HuH-7 (cell line): ENCODE measurements at places on chromosomes 1 and 21.

- no peak for DNase-seq
These were observed 218.8 kb downstream of the NTNG1 start for GRCh38 chr1:107359472-107360241.

- no peak for DNase-seq
These were observed 58.3 kb upstream of the TBX15 start for GRCh38 chr1:119046429-119046784.

GRCh38 chr1:184443201-184443600 is 56.4 kb downstream of the C1orf21 start:
- DNase-seq, result no peak

DNA sequence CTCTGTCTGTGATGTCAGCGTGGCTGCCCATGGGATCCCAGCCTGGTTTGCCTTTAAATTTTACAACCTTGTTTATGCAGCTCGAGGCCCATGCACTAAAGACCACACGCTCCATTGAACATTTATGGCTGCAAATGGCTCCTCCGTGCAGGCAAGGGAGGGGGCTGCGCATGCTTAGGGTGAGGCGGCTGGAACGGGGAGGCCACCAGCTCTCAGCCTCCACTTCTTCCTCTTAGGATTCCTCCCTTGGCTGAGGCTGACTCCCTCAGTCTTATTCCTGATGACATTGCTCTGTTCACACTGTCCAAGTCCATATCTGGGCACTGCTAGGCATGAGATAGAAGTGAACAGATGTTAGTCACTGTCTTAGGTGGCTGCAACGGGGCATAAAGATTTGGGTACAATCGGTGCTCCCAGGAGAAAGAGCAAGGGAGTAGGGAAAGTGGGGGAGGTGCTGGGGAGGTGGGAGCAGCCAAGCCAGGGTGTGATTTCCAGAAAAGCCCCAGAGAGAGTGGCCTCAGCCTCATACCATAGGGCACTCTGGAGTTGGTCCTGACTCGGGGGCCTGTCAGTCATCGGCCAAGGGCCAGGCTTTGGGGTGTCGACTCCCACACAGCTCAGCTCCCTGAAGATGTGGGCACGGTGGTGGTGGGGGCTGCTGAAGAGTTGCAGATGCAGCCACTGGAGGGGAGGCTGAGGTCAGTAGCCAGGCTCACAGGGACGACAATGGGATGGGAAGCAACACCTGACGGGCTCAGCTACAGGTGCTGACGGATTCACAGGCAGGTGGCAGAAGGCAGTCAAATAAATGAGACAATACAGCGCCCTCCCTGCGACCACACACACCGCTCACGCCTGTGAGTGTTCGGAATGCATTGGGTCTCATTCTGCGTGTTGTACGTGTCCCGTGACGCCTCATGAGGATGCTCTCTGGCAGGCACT is 37.3 kb upstream of the ACTL8 start:
- DNase-seq, result no peak

DNA sequence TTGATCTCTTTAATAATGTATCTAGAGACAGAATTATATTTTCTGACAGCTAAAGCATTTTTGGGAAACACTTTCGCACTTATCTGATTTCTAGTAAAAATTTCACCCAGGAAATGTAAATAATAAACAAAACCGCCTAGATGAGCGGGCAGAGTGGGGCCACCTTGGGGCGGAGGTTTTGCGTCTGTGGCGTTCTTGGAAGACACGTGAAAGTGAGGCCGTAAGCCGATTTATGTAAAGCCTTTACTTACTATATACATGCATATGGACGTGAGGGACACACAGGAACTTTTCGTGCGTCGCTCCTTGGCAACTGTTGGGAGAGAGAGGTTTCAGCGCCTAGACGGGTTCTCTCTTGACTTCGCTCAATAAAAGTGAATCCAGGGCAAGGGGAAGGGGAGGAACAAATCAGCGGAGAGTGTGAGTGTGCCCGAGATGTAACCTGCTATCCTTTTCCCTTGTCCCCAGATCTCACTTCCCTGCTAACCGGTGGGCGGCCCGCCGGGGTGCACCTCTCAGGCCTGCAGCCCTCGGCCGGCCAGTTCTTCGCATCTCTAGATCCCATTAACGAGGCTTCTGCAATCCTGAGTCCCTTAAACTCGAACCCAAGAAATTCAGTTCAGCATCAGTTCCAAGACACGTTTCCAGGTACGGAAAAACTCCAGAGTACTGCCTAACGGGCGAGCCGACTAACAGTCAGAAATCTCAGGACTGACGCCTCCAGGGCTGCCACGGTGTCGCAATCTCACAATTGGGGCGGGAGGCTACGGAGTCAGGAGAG is 1.7 kb downstream of the HLX start:
- peak; percentile 48 for DNase-seq

DNA sequence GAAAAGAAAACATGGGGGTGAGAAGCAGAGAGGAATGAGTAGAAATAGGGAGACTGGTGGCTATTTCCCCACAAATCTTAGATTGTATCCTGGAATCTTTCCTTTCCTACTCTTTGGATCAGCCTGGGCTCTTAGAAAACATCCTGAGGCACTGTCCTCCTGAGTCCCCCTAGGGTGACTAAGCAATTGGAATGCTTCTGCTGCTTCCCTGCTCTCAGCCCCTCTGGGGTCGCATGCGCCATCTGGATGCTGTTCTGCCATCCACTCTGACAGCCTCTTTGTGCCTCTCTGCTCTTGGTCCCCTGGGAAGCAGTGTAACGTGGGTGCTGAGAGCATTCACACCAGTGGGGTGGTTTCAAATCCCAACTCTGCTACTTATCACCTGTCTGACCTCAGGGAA is 443.0 kb downstream of the SIPA1L2 start:
- no peak for DNase-seq

GRCh38 chr1:201335174-201335870 is 42.2 kb downstream of the TNNT2 start:
- DNase-seq, result no peak

DNA sequence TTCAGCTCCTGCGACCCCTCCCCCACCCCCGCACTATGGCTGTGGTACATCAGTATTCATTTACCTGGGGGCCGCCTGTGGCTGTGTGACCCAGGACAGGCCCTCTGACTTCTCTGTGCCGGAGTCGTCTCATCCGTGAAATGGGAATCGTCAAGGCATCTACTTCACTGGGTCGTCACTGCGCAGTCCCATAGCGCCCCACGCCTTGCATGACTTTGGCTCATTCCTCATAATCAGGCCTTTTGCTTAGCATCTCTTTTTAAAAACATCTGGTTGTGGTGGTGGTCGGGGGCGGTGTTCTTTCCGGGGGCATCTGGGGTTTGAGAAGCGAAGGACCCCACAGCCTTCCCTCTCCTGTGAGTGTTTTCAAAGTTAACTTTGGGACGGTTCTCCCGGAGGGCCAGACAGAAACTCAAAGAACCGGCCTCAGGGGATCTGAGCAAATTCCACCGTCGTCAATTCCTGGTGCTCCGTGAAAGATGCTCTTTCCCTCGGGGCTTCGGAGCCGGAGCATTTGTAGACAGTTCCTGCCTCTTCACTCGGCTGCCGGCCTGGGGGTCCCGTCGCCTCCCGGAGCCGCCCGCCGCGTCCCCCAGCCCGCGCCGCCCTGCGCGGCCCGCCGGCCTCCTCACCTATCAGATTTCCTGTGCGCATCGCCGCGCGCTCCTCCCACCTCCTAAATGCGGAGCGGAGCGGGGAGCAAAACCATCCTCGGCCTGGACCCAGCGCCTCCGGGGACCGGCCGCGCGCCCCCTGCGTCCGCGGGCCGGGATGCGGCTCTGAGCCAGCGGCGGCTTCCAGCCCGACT is at the start of gene B3GALT5:
Gene B3GALT5 (plus strand): TSS at position 708 of the 808 bp plus-strand sequence. CDS start 47,620 bp downstream, outside the sequence.
- DNase-seq, result no peak

DNA sequence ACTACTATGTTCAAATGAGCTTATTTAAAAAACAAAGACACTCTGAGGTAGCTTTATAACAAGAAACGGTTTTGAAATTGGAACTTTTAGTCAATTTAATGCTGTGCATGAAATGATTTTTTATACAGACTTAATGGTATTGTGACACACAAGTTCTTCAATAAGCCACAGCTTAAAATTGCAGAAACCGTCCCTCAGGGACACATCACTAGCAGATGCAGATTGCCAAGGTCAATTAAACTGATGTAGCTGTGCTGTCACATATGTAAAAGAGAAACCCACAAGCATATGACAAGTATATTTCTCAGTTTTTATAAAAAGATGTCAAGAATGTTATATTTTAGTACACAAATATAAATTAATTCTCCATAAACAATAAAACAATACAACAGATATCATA is 366.9 kb downstream of the DPYD start:
- no peak for DNase-seq
